ENCODE measurements at places on chromosomes 7 and 10.

DNA sequence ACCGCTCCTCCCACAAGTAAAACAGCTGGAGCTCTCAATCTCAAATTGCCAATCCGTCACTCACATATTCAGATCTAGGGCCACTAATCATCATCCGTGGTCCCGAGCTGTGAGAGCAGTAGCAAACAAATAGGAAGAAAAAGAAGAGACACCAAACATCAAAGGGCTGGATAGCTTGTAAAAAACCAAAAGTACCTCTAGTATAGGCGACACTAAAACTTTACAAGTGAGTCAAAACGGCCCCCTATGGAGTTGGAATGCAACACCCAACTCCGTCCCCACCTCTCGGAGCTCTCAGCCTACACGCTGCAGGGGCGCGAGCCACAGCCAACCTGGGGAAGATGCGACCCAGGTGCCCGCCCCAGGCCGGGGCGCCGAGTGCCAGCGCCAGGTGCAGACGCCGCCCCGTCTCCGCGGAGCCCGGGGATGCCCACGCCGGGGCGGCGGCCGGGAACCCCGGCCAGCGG, 581 bp downstream of the FAM3C start:
- peak; percentile 61 for DNase-seq

GRCh38 chr10:99709480-99710229, 22.3 kb downstream of the COX15 start:
- DNase-seq, result peak; percentile 75

- DNase-seq, result no peak
Observed at GRCh38 chr7:71970725-71971124, 441.4 kb downstream of the CALN1 start.

DNA sequence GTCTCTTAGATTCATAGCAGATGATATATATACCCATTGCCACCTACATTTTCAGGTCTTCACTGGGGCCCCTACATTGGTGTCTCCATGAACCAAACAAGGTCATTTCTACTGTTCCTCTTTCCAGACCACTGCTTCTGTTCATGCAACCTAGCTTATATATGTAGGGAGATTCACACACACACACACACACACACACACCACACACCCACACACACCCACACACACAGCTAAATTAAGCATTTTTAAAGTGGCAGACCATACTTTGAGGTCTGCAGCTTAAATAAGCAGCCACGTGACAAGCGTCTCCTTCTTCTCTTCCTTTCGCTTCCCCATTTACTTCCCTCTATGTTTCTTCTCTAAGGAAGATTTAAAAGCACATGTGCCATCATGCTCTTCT, 70.0 kb upstream of the CC2D2B start:
- no peak for DNase-seq

DNA sequence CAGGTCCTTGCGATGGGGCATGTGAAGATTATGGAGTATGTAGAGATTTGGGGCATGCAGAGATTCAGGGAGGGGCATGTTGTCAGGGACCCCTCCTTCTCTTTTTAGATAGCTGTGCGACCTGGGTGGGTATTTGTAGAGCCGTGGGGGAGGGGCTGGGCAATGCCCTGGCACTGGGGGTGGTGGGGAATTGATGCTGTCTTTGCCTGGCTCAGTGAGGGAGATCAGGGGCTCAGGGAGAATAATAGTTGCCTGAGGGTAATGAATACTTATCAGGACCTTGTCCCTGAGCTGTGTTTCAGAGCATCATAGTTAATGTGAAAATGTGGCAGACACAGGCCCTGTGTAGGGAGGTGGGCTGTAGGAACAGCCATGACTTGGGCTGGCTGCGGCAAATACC, 3.5 kb downstream of the RAMP3 start:
- DNase-seq, result no peak

DNA sequence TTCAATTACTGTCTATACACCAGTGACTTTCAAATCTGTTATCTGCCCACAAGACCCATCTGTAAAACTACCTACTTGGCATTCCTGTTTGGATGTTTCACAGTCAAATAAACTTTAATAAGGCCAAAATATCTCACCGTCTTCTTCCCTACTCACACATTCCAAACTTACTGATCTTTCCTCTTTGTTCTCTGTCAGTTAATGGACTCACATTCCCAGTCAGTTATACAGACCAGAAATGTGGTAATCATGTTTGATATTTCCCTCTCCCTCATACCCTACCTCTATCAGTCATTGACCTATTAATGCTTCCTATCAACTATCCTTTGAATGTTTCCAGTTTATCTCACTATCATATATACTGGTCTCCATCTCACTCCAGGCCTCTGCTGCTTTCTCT, 28.5 kb upstream of the HDAC9 start:
- peak; percentile 26 for DNase-seq

DNA sequence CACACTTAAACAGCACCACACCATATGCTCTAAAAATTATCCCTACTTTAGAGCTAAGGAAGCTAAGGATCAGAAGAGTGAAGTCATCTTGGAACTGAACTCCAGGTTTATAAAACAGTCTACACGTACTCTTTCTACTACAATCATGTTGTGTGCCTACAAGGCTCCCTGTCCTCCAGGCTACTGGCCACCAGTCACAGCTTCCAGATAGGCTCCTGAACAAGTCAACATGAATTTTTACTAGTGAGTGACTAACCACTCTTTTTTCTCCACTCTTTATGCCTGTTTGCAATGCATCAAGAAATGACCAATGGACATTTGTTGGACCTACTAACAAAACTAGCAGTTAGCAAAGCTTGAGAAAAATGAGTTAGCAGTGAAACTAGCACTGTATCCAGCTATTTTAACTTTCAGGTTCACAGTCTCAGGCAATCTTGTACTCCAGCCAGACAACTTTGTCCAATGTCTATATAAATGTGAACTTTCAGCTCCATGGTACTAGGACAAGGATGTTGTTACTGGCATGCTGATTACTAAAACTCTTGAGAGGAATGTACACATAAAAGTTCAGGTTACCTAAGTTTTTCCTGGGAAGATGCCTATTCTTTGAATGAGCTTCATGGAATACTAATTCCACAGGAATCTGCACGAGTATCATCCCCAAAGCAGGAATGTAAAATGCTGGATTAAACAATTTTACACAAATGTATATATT, 180.0 kb downstream of the BTAF1 start:
- DNase-seq, result peak; percentile 52

GRCh38 chr7:3695602-3696001, 394.6 kb downstream of the SDK1 start:
- no peak for DNase-seq

GRCh38 chr7:30285536-30286284, 1.3 kb downstream of the ZNRF2 start:
- peak; percentile 62 for DNase-seq

- DNase-seq, result no peak
Observed at GRCh38 chr10:47140761-47141348, 159.1 kb upstream of the GDF10 start.

DNA sequence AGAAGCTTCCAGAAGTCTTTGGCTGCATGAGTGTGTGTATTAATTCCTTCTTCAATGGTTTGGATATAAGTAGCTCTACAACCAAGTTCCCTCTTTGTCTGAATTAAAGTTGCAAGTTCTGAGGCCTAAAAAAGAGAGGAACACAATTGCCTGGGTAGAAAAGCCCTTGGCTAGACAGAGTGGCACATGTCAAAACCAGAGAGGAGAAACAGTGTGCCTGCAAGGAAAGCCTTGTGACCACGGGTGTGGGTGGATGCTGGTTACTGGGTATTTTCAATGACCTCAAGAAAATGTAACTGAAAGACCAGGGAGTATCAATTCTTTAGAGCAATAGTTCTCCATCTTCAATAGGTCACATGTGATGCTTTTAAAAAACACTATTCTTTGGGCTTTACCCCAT, 148.3 kb downstream of the SVIL start:
- no peak for DNase-seq

DNA sequence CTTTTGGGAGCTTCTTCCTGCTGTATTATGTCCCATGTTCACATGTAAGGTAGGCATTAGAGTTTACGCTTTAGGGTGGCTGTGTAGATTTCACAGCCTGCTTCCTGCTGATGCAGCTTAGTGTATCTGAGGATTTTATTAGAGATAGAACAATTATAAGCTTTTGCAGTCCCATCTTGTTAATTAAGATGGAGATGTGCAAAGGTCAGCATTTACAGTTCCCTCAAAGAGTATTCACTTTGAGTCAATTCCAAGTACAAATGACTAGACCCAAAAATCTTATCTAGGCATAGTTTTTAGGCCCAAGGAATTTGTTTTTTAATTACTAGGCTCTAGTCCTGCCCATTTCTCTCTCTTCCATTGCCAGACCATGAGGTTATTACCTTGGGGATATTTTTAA, 239.9 kb upstream of the PHF14 start:
- DNase-seq, result no peak

DNA sequence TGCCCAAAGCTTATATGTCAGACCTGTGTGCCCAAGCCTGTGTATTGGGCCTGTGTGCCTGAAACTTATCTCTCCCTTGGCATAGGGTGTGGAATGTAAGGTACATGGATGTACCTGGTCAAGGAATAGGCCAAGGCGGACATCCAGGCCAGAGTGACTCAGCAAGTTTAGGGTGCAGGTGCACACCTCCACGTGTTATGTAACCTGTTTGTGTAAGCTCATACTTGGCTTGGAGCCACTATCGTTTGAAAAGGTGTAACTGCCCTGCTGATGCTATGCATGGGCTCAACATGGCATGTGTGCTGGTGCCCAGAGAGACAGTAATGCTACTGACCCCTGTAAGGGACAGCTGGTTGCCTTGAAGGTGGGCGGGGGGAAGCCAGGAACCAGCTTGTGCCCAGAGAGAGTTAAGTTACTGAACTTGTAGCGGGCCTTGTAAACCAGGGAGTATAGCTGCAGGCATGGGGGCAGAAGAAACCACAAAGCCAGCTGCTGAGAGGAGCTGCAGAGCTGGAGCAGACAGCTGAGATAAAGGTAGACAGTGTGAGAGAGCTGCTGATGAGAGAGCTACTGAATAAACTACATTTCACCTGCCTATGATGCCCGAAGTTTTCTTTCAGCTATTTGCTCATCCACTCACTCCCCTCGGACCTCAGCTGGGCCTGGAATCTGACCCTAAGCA, 656.4 kb upstream of the ZWINT start:
- DNase-seq, result no peak

- no peak for DNase-seq
Observed at GRCh38 chr10:627032-627992, 62.2 kb downstream of the DIP2C start.

DNA sequence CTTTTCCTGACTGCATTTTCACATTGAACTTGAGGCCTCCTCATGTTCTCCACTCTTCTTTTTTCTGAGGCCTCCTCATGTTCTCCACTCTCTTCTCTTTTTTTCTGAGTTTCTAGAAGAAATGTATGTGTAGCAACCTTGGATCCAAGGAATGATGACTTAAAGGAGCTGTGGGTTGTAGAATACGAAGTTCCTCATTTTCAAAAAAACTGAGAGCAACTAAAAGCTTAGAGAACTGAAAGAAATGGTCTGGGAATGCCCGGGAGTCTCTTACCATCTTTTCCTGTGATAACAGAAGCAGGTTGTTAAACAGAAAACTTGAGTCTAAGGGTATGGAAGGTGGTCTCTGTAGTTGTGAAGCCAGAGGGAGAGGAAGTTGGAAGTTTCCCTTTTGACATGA, 32.8 kb downstream of the MRPS33 start:
- no peak for DNase-seq

GRCh38 chr10:97666992-97667391, 20.0 kb downstream of the AVPI1 start:
- no peak for DNase-seq

DNA sequence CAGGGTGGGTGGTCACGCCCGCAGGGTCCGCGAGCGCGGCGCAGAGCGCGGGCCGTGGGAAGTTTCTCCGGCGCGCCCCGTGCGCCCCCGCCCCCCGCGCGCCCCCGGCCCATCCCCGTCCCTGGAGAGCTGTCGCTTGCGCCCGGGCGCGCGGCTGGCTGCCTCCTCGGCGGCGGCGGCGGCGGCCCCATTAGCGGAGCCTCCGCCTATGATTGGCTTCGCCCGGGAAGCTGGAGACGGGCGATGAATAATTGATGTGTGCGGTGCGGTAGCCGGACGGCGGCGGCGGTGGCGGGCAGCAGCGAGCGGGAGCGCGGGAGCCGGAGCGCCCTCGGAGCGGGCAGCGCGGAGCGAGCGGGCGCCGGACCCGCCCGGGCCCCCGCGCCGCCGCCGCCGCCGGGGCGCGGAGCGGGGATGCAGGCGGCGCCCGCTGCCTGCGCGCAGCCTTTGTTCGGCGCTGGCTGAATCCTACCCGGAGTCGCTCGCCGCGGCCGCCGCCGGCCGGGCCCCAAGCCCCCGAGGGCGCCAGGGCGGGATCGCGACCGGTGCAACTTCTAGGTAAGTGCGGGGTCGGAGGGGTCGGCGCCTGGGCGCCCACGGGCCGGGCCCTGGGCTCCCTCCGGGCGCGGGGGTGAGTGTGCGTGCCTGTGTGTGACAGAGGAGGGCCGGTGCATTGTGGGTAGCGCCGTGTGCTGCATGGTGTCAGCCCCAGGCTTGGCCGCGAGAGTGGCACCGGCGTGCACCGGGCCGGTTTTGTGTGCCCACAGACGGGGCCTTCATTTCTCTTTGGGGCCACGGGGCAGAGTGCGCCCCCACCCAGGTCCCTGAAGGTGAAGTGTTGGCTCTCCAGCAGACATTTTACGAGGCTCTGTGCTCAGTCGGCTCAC, 103.8 kb upstream of the PPIF start:
- DNase-seq, result peak; percentile 40
